T-helper 1 cell treated with Interleukin-12 subunit alpha and Interleukin-12 subunit beta and Interleukin-4 antibody, amounts not matched to agents 30 ng/mL and 1 ng/mL, for 36 hours (primary cell): ENCODE measurements at places on chromosomes 5 and 9. TPM values are rescaled to one million over a fixed set of nuclear protein-coding genes. Genes with fewer than 3 reads are reported as not detected.

TMEM252 gene
- not detected in 2 replicates for total RNA-seq

PCDHA11 gene
- total RNA-seq: not detected in 2 replicates

IL4 gene
- total RNA-seq: 12.7 and 12.8 TPM in 2 replicates

CCDC183 gene
- total RNA-seq: 0.42 and 0.56 TPM in 2 replicates

BTNL9 gene
- not detected in 2 replicates for total RNA-seq

PCDHGB5 gene
- 0.46 and 0.66 TPM in 2 replicates for total RNA-seq

TMEM167A gene
- 86.8 and 88.2 TPM in 2 replicates for total RNA-seq

TAF1L gene
- total RNA-seq: 0.02 TPM in 1 of 2 replicates, not detected in the other

SPATA31C1 gene
- not detected in 2 replicates for total RNA-seq

ZNF300 gene
- 0.54 and 0.61 TPM in 2 replicates for total RNA-seq

PCAT7 gene
- not detected in 2 replicates for total RNA-seq

SPINK13 gene
- not detected in 2 replicates for total RNA-seq
